NCI-H2107 (cell line): ENCODE measurements at places on chromosomes 12 and 14.

- DNase-seq: no peak
Measured at GRCh38 chr14:65620195-65620594, 207.7 kb downstream of the FUT8 start.

DNA sequence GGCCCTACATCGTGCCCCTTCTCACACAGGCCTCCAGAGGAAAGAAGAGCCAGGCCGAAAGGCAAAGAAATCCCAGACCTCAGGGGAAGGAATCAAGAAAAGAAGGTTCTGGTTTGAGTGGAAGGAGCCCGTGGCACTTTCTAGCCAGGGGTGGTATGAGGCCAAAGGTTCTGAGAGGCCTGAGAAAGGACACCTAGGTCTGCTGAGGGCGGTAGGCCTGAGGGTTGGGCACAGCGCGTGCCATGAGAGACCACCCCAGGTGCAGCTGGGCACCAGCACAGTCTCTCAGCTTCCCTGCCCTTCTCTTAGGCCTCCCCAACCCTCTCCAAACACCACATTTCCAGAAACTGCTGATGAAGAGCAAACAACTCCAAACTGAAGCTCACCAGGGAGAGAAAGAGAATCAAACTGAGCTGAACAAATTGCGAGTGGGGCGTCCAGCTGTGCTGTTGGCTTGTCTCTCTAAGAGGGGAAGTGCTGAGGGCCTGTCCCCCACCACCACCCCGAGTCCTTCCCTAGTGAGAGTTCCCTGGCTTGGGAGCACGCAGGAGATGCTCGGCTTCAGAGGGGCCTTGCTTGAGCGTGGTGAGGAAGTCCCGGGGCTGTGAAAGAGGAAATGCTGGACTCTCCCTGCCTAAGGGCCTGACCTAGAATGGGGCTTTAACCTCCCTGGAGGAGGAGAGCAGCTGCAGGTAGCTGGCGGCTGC, 184.8 kb downstream of the ZFP36L1 start:
- no peak for DNase-seq

- no peak for DNase-seq
Measured at GRCh38 chr12:91889059-91889458, 256.6 kb downstream of the BTG1 start.

DNA sequence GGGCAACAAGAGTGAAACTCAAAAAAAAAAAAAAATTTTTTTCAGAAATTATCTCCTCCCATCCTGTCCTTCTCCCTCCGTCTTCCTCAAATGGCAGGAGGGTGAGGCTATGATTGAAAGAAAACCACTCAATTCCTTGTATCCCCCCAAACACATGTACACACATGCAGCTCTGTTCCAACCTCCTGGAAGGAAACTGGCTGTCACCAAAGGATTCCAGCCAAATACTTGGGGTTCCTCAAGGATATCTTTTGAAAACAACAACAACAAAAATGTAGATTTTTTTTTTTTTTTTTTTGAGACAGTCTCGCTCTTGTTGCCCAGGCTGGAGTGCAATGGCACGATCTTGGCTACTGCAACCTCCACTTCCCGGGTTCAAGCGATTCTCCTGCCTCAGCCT, 46.8 kb upstream of the VASH1 start:
- no peak for DNase-seq

DNA sequence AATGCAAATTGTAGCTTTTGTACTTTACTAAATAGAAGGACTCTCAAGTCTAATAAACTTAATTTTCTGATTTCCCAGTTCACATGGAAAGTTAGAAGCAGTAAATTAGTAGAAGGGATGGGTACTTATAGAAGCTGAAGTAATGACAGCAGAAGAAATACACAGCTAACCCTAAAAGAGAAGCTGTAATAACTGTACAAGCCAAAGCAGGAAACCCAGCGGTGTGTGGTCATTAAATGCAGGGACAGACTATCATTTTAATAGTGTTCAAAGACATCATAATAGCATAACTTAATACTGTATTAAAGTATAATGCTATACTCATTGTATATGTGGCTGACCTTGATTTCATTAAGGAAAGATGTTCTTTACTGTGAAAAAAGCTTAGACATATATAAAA, 74.9 kb downstream of the PCNX1 start:
- no peak for DNase-seq
